Activated T-cell treated with anti-CD3 and anti-CD28 coated beads, Interleukin-2, amount 50 U/mL, for 72 hours (primary cell): ENCODE measurements at places on chromosomes 1 and 21.

- peak; percentile 12 for DNase-seq
These were observed 113.2 kb upstream of the CYYR1 start for GRCh38 chr21:26686278-26686677.

- no peak for DNase-seq
These were observed 27.7 kb downstream of the UCHL5 start for GRCh38 chr1:193031431-193031830.

DNA sequence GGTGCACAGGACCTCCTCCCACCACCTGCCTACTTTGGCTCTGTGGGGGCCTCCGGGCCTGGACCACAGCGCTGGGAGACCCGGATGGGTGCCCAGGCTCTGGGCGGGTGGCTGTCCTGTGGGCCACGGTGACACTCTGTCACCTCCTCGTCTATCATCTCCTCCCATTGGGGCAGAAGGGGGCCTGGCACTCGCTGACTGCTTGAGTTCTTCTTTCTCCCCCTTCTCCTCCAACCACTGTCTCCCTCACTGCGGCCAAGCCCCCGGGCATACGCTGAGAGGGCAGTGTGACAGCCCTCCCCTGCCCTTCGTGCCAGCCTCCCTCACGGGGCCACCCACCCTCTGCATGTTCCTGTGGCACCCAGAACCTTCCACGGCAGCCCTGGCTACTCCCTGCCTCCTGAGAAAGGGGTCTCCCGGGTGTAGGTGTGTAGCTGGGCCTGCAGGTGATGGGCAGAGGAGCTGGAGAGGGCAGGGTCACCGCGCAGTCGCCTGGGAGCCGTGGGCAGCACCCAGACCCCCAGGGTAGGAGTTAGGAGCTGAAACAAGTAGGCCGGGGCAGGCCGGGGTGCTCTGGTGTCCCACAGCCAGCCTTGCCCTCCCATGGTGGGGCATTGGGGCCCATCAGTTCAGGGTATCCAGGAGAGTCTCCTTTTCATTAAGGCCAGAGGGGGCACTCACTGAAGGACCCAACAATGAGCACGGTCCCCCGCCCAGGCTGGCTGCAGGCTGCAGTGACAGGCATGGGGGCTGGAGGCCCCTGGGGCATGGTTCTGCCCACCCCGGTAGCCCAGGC, 9.2 kb upstream of the ARF1 start:
- no peak for DNase-seq

DNA sequence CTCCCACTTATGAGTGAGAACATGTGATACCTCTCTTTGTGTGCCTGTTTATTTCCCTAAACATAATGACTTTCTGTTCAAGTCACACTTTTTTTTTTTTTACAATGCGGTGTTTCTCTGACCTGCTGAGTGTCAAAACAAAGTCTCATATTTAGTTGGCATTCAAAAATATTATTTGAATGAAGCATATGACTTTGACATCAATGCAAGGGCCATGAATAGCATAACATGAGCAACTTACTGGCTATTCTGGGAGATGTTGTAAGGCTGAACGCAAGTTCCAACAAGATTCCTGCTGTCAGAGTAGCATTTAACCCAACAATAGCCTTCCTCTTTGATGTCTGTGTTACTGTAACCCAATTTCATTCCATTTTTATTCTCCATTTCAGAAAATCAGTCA, 2.0 kb upstream of the KRTAP19-1 start:
- DNase-seq, result no peak

GRCh38 chr21:45309987-45310381, 22.3 kb upstream of the POFUT2 start:
- no peak for DNase-seq

- DNase-seq, result no peak
These were observed 69.0 kb downstream of the HMCN1 start for GRCh38 chr1:185803241-185803640.

GRCh38 chr1:11434501-11434900, 44.5 kb upstream of the DISP3 start:
- no peak for DNase-seq

DNA sequence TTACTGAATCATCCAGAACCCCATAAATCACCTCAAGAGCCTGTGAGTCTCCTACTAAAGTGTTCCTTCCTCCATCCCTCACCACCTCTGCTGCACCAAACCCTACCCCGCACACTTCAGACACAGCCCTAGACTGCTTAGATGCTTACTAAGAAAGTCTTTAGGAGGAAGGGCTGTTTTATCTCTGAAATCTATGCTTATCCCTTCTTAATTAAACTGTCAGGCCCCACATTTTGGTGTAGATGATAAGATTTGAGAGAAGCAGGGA, 216.8 kb upstream of the SGIP1 start:
- DNase-seq, result no peak

GRCh38 chr1:183842795-183843144, 37.9 kb downstream of the RGL1 start:
- DNase-seq, result no peak

DNA sequence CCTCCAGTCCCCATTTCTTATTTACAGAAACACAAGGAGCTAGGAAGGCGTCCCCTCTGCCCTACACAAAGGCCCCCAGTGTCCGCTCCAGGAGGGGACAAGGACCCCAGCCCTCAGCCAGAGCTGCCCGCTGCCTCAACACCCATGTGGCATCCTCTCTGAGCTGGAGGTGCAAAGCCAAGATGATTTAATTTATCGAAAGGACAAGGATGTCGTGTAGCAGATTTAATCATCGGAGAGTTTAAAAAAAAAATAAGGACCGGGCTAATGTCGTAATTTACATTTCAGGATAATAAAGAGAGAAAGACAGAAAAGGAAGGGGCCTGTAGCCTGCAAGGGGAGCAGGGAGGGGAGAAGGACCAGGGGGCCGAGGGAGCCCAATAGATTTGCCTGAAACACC, 68.3 kb upstream of the CASZ1 start:
- DNase-seq, result no peak

- DNase-seq, result no peak
These were observed 29.3 kb downstream of the IER5 start for GRCh38 chr1:181117648-181118449.

DNA sequence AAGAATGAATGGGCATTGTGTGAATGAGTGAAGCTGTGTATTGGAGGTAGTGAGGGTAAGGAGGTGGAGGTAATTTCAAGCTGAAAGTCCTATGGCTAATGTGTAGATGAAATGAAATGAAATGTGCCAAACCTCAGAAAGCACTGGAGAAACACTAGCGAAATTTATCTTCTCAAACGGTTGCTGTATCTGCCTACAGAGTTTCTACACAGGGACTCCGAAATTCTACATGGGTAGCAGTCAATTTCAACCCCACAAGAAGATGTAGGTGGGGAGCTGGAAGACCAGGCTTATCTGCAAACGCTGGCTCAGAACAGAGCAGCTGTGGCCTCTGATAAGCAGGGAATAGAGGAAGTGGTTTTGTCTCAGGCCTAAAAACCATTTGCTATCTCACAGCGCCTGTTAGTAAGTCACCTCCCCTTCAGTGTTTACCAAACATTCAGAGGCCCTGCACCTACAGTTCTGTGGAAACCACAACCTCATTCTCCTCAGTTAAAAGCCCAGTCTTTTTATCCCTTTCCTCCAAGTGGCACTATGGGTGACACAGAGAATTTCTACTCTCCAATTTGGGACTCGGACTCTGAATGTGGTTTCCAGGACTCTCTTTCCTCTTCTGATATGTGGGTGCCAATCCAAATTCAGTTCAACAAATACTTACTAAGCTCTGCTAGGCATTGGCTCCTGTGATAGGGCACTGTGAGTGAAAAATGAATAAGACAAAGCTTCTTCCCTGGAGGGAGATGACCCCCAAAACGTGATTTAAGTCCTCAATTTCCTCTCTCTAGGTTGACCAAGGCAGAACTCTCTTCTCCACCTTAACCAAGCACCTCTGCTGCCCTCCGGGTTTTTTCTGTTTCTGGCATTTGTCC, 17.2 kb upstream of the SLAMF6 start:
- peak; percentile 53 for DNase-seq

DNA sequence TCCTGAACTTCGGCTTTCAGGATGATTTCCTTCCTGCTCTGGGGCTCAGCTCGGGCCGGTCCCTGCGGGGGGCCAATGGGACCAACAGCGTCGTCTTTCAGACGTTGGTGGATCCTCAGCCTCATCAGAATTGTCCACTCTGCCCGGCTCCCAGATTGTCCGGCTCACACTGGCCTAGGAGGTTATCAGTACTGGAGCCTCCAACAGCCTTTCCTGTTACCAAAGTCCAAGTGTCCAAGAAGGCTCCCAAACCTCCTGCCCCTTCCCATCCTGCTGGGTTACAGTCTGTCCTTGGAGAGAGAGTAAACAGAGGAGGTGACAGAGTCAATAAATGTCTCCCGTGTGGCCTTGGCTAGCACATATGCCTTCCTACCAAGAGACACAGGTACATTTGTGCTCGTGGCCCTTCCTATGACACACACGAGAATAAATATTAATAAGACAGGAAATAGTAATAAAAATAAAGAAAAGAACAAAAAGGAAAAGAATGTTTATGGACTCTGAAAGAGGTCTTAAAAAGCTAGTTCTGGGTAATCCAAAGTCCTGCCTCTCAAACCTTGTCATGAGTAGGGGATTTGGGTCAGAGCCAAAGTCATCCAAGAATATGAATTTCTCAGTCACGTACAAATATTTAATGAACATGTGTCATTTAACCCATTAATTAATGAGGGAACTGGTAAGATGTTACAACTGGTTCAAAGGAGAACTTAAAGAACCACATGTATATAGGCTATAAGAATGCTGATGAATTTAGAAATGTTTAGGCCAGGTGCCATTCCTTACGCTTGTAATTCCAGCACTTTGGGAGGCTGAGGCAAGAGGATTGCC, 80.8 kb upstream of the SLC2A1 start:
- DNase-seq, result no peak

DNA sequence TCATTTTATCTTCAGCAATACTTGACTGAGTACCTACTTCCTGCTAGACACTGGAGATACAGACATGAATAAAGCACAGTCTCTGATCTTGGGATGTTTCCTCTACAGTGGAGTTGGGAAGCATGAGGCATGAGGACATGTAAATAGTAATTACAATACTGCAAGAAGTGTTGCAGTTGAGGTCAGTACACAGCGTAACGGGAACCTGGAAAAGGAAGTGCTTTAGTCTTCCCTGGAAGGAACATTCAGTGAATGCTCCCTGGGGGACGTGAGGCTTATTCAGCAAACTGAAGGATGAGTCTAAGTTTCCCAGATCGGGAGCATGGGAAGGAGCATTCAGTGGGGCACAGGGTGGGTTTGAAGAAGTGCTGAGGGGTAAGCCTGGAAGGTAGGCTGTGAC, 112.4 kb downstream of the PIK3R3 start:
- no peak for DNase-seq

DNA sequence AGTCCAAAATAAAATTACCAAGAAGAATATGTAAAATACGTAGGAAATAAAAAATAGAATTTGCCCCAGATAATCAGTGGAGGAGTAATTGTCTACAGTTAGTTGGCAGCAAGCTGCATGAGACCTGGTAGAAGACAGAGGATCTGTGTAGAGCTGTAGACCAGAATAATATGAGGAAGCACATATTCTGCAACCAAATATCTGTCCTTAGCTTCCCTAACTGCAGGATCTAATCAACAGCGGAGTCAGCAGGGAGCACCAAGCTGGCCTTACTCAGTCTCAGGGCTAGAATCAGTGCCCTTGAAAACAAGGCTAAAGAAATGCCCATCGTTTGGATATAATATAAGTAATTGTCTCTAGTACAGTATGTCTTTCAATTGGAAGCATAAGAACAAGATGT, 6.1 kb upstream of the GCSAML start:
- no peak for DNase-seq

- DNase-seq, result no peak
These were observed 88.1 kb upstream of the HIVEP3 start for GRCh38 chr1:42006836-42007235.

DNA sequence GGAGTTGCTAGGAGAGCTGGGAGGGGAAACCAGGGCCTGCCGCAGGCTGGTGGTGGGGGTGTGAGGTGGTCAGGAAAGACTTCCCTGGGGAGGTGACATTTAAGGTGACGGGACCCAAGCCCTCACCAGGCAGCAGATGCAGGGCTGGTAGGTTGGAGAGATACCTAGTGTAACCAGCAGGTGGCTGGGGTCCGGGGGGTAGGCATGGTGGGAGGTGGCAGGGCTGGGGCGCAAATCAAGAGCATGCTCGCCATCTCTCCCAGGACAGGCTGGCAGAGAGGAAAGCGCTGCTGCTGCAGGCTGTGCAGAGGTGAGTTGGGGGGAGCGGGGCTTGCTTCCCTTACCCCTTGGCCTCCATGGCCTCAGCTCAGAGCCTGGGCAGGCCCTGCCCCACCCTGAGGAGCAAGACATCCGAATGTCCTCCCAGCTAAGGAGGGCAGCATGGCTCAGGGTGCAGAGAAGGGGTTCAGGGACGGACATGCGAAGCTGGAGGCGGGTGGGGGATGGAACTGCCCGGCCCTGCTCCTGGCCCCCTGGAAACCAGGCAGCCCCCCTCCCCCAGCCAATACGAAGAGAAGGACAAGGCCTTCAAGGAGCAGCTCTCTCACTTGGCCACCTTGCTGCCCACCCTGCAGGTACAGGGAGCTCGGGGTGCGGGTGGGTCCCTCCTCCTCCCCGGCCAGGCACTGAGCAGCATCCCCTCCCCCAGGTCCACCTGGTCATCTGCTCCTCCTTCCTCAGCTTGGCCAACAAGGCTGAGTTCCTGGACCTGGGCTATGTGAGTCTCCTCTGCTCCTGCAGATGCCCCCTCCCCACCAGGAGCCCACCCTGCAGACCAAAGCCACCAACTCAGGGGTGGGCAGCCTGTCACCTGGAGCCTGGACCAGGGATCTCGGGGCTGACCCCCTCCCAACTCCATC, 4.0 kb downstream of the RNF207 start:
- peak; percentile 50 for DNase-seq

- DNase-seq, result no peak
These were observed 109.1 kb downstream of the TIAM1 start for GRCh38 chr21:31234936-31235335.

DNA sequence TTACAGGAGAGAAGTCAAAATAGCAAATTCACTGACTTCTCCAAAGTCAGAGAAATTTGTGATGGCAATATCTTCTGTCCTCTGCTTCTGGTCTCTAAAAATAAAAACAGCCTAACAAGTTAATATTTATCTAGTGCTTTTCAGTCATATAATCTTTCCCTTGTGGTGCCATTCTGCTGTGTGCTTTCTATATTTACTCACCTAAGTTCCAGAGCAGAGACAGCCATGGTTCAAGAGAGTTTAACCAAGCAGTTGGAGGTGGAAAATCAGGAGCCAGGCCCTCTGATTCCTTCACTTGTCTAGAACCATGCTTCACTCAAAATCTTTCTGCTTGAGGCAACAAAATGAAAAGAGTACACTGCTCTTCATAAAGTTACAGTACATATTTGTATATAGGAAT, 39.3 kb downstream of the BRINP2 start:
- DNase-seq, result no peak
